ENCODE measurements at places on chromosomes 7 and 10.

DNA sequence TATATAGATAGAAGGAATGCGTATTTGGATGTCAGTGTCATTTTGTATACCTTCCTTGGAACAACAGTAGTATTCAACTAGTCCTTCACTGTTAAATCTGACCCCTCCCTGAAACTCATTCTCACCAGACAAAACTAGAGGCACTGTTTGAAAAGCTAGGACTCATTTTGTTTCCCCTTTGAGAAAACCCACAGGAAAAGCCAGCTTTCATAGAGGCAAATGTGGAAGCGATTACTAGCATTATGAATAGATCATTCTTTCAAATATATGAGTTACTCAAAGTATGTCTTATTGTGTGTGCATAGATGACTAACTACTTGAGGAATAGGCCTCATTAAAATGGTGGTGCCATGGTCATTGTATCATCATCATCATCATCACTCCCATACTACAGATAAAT, 1.9 kb upstream of the ASB15 start:
- DNase-seq = no peak

- no peak for DNase-seq
Measured at GRCh38 chr7:156944876-156945275, 4.6 kb upstream of the NOM1 start.

GRCh38 chr7:70805360-70805759, 326.6 kb upstream of the GALNT17 start:
- DNase-seq = no peak

DNA sequence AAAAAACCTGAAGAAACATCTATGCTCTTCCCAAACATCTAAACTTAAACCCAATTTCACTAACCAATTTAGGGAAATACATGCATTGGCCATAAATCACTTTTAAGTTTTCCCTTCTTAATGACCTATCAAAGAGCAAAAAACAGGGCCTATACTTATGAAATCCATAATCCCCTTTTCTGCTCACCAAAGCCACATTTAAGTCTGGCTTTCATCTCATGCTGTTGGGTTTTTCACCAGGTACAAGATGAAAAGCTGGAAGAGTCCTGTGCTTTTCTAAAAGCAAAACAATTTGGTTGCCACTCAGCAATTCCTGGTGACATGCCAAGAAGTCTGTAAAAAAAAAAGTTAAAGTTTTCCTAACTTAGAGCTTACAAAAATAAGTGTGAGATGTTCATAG, 92.6 kb downstream of the HPSE2 start:
- DNase-seq = no peak

GRCh38 chr10:132270256-132270655, 37.5 kb downstream of the STK32C start:
- DNase-seq = no peak

Data from naive B cell (primary cell).